ENCODE measurements at places on chromosomes 11 and 22. TPM values are rescaled to one million over a fixed set of nuclear protein-coding genes. Genes with fewer than 3 reads are reported as not detected.

The MMP13 gene
- not detected for total RNA-seq

The PTPRJ gene
- total RNA-seq: 43.7 TPM

The PHLDB1 gene
- 122 TPM for total RNA-seq

The ZC3H12C gene
- 9.3 TPM for total RNA-seq

The CARD16 gene
- total RNA-seq: 0.63 TPM

All from PC-9 (cell line).